Stimulated activated CD8-positive, alpha-beta memory T cell treated with anti-CD3 and anti-CD28 coated beads, Interleukin-15, amount 100 ng/mL, for 48 hours (primary cell): ENCODE measurements at places on chromosomes 6 and 20.

DNA sequence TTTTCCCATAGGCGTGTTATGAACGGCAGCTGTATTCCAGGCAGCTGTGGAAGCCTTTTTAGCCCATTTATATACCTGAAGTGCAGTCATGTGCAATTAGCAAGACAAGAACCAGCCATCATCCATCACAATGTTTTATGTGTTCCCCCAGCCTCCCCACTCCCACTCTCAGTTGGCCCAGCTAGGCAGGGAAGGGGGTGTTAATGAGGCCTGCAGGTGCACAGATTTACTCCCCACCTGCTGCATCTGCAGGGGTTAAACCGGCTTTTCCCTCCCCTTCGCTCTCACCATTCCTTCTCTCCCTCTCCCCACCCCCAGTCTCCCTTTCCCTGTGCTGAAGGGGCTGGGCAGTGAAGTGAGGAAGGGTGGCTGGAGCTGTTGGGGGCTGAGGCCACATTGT lies 149.8 kb upstream of the AKAP12 start:
- DNase-seq = no peak

DNA sequence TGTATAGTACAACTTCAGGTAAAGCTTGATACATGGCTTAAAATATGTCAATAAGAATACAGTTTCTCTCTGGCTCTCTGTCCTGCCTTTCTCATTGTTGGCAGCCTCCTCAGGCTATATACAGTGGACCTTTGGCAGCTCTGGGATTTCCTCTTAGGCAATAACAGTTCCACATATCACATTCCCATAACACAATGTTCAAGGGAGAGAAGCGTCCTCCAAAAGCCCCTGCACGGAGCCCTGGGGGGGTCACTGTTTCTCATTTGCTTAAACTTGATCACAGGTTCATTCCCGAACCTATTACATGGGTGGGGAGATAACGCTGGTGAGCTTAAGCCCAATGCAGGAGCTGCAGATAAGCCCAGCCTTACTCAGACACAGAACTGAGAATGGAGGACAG lies 4.4 kb upstream of the FLRT3 start:
- DNase-seq = no peak

- no peak for DNase-seq
Observed at GRCh38 chr6:136873748-136874147, 48.4 kb upstream of the SLC35D3 start.

DNA sequence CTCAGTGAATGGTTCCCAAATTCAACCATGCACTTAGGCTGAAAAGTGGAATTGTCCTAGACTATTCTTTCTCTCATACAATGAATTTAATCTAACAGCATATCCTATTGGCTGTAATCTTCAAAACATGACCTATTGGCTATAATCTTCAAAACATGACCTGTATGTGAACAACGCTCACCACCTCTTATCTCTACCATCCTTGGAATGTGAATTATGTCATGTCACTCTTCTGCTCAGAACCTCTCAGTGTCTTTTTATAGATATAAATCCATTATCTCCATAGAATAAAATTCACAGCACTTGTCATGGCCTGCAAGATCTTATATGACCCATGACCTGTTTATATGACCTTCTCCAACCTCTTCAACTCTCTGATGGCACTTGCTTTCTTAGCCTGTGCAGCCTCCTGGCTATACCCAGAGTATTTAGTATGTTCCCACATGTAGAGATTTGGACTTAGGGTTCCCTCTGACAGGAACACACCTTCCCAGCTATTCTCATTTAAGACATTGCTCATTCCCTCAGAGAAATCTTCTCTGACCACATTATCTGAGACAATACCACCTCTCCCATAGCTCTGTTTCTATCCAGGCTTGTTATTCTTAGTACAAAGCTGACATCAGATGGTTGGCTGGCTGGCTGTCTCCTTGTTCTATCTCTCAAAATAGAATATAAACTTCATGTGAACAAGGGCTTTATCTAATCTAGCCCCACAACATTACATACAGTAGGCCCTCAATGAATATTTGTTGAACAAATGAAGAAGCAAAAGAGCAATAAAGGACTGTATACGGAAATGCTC lies 275.0 kb upstream of the PREP start:
- no peak for DNase-seq

- no peak for DNase-seq
Observed at GRCh38 chr6:138346302-138347195, 31.2 kb upstream of the SMIM28 start.
